ENCODE measurements at places on chromosomes 1 and 21.

- no peak for DNase-seq
Measured at GRCh38 chr1:202117898-202118371, 4.8 kb upstream of the GPR37L1 start.

DNA sequence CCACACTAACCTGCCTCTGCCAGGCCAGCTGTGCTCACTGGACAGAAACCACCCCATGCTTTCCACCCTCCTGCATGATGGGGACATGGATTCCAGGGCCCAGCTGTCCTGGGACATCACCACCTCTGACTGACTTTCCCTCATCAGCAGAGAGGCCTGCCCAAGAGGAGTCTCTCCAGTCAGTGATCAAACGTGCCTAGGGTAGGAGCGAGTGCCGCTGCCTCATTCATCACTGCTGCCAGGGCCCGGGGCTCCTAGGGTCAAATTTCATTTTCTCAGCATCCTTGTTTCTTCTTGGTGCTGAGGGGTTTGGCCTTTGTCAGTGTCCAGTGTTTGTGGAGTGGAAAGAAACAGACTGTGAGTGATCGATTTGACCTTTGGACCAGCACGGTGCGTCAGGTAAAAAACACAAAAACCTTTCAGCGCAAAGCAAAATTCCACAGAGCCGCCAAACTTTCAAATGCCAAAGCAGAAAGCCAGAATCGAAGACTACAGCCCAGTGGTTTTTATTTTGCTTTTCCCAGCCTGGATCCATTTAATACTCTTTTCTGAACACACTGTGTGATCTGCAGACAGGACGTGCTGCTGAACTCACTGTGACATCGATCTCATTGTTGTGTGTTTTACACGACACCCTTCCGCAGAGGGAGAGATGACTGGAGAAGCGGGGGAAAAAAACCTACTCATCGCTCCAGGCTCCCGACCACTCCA is 43.2 kb downstream of the CAPN8 start:
- no peak for DNase-seq

GRCh38 chr1:25760871-25761270 is 39.1 kb upstream of the SELENON start:
- no peak for DNase-seq

DNA sequence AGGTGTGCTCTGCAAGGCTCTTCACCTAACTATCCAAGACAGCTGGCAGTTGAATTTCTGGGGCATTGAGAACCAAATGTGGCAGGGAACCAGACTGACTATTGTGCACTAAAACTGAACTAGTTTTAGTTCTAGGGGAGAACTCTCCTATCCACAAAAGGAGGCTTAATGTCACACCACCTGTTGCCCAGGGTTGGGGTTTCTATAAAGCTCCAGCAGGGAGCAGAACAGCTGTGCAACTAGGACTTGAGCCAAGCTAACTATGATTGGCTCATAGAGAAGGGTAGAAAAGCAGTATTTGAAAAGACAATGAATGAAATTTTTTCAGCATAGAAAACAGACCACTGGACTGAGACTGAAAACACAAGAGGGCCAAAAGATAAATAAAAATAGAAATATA is 53.3 kb upstream of the FGGY start:
- DNase-seq, result no peak

DNA sequence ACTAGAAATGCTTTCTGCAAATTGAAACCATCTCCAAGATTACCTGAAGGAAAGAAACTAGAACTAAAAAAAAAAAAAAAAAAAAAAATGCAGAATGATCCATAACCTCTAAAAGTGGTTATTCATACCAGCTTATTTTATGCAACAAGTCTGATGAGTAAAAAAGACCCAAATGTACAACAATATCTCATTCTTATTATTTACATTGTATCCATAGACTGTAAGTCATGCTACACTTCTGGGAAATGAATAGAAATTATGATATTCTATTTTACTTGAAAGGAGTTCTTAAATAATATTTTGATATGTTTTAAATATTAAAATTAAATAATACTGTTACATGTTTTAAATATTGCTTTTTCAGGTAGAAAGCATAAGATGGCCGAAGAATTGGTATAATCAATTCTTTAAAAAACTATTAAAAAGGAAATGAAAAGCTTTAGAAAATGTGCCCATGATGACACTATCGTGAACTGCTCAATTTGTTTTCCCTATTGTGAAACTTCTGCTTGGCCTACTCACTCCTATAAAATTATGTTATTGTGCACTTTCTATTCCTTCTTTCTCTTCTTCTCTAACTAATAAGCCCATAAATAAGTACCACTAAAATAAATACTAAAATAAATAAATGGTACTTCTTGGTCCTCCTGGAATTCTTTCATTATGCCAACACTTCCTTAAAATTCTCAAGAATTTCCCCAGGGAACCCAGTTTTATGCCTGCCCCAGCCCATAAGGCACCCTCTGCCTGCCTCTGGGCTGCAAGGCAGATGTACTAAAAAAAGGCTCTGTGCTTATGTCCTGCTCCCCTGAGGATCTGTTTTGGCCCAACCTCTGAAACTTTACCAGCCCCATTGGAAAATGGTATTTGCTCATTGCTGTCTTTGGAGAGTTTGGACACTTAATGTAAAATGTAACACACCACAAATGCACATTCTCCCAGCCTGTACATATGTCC is 18.1 kb downstream of the SAMSN1 start:
- no peak for DNase-seq

- DNase-seq, result no peak
Measured at GRCh38 chr1:10208537-10208936, 1.8 kb upstream of the KIF1B start.

- DNase-seq, result no peak
Measured at GRCh38 chr1:247908766-247909165, 11.3 kb upstream of the OR2T8 start.

- no peak for DNase-seq
Measured at GRCh38 chr1:99227056-99227897, 37.0 kb upstream of the PLPPR4 start.

- no peak for DNase-seq
Measured at GRCh38 chr21:40158366-40158765, 291.1 kb downstream of the PCP4 start.

- no peak for DNase-seq
Measured at GRCh38 chr1:8765198-8765597, 52.2 kb downstream of the RERE start.

DNA sequence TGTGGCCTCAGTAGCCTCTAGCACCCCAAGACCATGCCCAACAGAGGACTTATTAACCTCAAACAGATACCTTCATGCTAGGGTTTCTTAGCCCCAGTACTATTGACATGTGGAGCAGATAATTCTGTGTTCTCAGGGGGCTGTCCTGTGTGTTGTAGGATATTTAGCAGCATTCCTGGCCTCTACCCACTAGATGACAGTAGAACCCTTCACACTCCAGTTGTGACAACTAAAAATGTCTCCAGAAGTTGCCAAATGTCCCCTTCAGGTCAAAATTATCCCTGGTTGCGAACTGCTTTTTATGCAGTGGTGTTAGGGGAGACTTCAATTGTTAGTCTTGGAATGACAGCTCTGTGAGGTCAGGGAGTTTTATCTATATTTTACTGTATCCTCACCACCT is 8.1 kb downstream of the KAZN start:
- no peak for DNase-seq

- DNase-seq, result no peak
Measured at GRCh38 chr21:38114717-38115333, 142.0 kb upstream of the KCNJ15 start.

DNA sequence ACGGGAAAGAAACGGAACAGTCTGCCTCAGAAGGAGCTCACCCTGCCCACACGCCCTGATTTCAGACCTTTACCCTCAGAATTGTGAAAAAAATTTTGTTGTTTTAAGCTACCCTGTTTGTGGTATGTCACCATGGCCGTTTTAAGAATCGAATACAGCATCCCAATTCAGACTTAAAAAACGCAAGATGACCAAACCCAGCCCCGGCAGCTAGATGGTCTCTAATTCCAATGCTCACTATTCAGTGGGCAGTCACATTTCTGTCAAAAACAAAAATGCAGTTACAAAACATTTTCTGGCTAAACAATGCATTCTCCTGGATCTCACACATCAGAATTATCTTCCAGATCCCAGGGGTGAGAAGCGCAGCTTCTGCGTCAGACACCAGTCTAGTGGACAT is 527.5 kb downstream of the SMYD3 start:
- DNase-seq, result no peak

- DNase-seq, result no peak
Measured at GRCh38 chr1:211511947-211512346, 20.0 kb upstream of the RD3 start.

GRCh38 chr1:88649932-88650331 is 34.1 kb upstream of the PKN2 start:
- no peak for DNase-seq

DNA sequence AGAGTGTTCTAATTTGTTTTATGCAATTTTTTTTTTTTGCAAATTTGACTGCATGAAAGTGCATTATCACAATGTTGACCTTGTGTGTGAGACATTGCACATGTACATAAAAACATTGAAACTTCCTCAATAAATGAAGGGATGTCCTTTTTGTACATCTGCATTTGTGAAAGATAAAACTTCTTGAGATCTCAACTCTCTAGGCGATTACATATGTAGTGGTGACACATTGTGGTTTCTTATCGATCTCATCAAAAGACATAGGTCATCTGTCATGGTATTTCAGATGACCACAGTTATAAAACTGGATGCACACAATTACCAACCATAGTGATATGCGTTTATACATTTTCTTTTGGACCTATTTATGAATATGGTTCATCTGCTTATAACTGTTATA is 35.6 kb upstream of the C21orf91 start:
- DNase-seq, result no peak

DNA sequence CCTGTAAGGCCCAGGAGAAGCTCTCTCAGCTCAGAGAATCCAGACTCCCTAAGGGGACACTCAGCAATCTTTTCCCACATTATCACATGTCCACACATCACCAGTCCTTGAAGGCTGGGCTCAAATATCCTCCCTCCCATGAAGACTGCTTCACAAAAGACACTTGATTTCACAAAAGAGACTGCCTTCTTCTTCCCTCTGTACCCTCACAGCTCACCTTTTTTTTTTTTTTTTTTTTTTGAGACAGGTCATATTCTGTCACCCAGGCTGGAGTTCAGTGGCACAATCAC is 1.5 kb downstream of the CD58 start:
- DNase-seq, result no peak

- DNase-seq, result no peak
Measured at GRCh38 chr1:22775478-22775877, 64.8 kb downstream of the EPHB2 start.

DNA sequence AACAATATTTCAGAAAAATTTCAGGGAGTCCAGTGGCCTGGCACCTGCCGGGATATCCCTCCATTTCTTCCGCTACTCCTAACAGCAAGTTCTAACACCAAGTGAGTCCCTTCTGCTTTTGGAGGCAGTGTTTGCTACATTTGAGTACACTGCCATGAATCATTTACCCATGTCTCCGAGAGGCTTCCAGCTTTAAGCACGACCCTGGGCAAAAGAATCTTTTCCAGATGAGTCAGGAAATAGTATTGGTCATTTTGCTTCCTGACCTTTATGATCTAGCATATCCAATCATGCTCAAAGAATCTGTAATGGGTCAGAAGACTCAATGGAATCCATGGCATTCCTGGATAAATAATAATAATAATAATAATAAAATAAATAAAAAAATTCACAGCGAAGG is 60.7 kb upstream of the FMN2 start:
- no peak for DNase-seq

DNA sequence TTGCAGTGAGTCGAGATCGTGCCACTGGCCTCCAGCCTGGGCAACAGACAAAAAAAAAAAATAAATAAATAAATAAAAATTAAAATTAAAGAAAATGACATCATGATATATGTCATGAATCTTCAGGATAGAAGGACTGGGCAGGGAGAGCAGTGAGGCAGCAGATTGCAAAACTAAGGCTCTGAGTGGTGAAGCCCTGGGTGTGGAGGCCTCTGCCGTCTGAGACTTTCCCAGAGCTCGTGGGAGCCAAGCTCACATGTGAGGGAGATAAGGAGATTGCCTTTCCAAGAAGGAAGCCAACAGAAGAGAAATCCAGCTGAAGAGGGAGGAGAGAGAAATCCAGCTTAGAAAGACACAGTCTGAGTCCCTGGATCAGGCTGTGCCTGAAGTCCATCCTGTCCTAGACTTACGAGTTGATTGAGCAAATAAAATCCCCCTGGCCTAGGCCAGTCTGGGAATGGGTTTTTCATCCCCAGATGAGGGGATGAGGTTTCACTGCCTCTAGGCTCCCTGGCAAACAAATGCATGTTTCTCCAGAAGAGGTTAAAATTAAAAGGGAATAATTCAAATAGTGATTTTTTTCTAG is 142.0 kb upstream of the IGSF21 start:
- no peak for DNase-seq

- DNase-seq, result no peak
Measured at GRCh38 chr1:210222340-210223006, 10.1 kb upstream of the SERTAD4 start.

DNA sequence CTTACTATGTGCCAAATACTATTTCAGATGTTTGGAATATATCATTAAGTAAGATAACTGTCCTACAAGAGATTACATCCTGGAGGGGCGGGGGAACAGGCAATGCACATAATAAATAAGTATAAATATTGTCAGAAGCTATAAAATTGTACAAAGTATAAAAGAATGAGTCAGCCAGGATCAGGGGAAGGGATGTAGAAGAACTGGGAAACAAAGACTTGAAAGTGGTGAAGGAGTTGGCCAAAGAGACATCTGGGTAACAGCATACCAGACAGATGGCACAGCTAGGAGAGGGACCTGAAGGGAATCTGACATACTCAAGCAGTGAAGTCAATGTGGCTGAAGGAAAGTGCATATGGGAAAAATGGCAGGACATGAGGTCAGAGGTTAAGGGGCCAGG is 53.9 kb downstream of the CYYR1 start:
- no peak for DNase-seq

DNA sequence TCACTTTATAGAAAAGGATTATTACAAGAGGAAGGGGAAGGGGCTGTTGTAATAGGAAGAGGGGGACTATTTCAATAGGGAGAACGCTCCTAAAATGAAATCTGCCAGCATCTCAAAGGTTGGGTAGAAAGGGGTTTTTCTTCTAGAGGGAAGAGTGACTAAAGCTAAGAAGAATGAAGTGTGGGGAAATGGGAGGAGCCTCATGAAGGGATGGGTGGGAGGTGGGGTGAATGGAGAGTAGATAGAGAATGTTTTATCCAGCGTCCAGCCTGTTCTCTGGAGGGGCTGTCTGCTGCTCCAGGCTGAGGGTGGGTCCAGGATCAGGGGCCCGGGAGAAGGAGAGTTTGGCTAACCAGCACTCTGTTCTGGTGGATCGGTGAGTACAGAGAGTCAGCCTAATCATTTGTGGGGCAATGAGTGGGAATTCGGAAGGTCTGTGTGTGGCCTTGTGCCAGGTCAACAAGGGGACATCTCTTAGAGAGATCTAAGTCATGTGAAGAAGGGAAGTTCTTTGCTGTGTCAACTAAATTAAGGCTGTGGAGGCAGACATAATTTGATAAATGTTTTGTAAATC is 25.2 kb downstream of the VN1R5 start:
- no peak for DNase-seq

GRCh38 chr1:177024623-177025022 is 139.9 kb downstream of the ASTN1 start:
- no peak for DNase-seq

- no peak for DNase-seq
Measured at GRCh38 chr1:3431266-3431665, 23.2 kb upstream of the ARHGEF16 start.
